Occipital lobe (tissue), 3 donors: ENCODE measurements at places on chromosomes 1 and 21. TPM values are rescaled to one million over a fixed set of nuclear protein-coding genes. Genes with fewer than 3 reads are reported as not detected.

COL11A1 gene
- total RNA-seq = 45.9 TPM

GRCh38 chr1:86822459-86822858 lies 91.5 kb downstream of the SELENOF start:
- DNase-seq = no peak

- no peak for DNase-seq
Observed at GRCh38 chr1:7425771-7426170, 345.3 kb upstream of the VAMP3 start.

MR1 gene
- 0.62 TPM for total RNA-seq

- no peak for DNase-seq
Observed at GRCh38 chr1:210003501-210003900, 65.5 kb downstream of the SYT14 start.

GRCh38 chr1:154871374-154871773 lies 1.3 kb upstream of the KCNN3 start:
- no peak for DNase-seq

GRCh38 chr1:225228871-225229303 lies 199.0 kb downstream of the LBR start:
- DNase-seq = no peak

DDR2 gene
- total RNA-seq = 7.5 TPM

DNA sequence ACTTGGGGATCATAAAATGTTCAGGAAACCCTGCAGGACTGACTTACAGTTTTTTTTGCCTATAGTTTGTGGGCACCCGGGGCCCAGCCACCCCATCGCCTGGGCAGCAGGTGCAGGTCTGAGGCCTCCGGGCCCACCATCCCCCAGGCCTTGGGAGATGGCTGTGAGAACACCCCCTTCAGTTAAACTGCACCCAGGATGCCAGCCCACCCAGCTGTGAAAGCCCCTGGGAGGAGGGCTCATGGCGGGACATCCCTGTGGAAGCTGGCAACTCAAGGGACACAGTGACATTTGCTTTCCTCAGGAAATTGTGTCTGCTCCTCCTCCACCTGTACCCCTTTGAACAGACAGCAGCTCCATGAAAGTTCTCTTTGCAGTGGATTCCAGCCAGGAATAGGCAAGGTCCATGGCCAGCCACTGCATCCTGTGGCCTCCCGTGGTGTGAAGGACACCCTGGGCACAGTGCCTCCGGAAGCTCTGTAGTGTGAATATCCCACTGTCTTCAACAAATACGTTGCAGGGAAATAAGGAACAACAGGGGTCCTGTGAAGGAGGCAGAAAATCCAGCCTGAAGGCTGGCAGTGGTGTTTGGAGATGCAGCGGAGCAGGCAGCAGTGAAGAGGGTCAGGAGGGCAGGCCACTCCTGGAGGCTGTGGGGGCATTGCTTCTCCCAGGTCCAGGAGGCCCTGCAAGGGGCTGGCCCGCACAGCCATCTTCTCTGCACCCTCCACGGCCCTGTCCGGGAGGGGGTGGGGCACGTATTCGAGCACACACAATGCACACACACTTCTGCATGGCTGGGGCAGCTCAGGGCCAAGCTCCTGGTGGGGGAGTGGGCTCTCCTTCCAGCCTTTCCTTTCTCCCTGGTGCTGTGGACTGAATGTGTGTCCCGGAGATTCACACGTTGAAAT lies 2.1 kb upstream of the OBSCN start:
- DNase-seq = no peak

FCRL4 gene
- not detected for total RNA-seq

LENEP gene
- total RNA-seq = 2.7 TPM

DNA sequence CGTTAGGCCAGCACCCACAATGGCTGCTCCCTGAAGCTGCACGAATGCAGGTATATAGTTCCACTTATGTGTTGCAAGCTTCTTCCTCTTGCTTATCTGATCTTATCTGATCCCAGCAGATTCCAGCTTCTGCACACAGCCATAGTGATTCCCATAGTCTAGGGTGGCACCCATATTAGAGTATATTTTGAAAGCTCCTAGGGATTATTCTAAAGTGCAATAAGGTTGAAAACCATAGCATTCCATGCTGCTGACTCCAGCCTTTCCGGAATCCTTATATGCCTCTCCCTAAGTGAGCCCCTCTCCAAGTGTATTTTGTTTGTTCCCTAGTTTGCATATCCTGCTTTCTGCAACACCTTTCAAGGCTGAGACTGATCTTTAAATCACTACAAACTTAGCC lies 432.0 kb downstream of the SETD4 start:
- DNase-seq = no peak

NGF gene
- total RNA-seq = 0.78 TPM

- DNase-seq = peak; percentile 5
Observed at GRCh38 chr1:111219557-111220286, 7.8 kb upstream of the CHI3L2 start.

DNA sequence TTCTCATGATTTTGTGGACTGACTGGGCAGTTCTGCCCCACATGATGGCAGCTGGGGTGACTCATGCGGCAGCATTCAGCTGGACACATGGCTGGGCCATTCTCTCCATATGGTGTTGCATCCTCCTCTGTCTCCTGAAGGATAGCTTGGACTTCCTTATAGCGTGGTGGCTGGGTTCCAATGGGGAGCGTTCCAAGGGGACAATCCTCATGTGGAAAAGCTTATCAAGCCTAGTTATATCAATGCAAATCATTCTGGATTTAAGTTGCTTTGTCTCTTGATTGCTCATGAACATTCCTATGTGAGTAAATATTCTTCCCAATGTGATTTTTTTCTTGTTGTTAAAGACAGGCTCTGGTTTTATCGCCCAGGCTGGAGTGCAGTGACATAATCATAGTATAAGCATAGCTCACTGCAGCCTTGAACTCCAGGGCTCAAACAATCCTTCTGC lies 13.2 kb upstream of the SLC2A1 start:
- no peak for DNase-seq

DNA sequence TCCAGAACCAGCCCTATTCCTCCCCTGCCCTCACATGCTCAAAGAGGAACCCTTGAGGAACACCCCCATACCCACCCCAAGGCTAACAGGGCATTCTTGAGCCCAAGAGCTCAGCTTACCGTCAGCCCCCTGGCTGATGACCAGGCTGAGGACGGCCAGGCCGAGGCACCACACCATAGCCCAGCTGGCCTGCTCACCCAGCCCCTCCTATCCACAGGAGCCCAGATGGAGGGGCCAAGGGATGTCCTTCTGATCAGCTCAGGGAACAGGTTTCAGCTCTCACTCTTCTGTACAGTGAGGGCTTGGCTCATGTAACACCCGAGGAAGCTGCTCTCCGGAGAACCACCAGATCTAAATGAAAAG lies 2.2 kb downstream of the IGSF9 start:
- DNase-seq = no peak

RGS4 gene
- 1.9 TPM for total RNA-seq

CFAP45 gene
- 0.47 TPM for total RNA-seq

DNA sequence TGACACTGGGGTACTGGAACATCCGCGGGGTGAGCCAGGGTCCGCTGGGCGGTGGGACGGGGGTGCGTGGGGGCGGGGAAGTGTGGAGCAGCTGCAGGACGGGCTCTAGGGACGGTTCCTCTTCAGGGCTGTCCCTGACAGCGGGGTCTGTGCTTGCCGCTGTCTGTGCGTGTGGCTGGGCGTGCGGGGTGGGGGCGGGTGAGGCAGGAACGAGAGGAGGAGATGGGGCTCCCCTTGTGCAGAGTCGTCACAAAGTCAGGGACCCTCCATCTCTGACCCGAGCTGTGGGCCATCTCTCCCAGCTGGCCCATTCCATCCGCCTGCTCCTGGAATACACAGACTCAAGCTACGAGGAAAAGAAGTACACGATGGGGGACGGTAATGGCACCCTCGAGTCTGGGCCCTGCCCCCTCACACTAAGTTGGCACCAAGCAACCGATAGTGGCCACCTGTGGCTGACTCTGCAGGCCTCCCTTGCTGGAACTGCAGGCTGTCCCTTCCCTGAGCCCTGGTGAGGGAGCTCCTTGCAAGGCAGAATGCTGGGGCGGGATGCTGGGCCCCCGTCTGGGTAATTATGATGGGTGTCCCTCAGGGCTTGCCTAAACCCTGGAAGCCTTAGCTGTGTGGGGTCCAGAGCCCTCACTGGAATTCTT lies 392 bp downstream of the GSTM2 start:
- DNase-seq = no peak

DNA sequence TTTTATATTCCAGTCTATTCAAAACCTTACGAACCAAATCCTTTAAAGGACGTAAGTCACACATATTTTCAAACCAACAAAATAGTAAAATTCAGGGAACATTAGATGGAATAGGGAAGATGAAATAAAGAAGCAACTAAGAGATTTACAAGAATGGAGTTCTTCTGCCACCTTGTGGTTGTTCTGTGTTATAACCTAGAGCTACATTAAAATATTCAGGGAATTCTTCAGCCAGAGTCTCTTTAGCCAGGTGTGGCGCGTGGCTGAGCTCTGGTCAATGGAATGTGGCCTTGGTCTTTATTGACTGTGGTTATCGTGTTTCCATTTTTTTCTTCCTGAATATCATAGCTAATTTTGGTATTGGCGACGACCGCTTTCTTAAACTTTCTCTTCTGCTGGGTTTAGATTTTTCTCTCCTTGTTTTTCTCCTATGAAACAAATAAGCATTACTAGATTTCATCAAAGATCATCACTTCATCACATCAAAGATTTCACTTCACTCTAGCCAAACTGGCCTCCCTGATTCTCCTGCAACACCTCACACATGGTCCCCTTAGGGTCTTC lies 221.3 kb downstream of the MRPL39 start:
- DNase-seq = no peak

FAM167B gene
- total RNA-seq = 2.0 TPM

DNA sequence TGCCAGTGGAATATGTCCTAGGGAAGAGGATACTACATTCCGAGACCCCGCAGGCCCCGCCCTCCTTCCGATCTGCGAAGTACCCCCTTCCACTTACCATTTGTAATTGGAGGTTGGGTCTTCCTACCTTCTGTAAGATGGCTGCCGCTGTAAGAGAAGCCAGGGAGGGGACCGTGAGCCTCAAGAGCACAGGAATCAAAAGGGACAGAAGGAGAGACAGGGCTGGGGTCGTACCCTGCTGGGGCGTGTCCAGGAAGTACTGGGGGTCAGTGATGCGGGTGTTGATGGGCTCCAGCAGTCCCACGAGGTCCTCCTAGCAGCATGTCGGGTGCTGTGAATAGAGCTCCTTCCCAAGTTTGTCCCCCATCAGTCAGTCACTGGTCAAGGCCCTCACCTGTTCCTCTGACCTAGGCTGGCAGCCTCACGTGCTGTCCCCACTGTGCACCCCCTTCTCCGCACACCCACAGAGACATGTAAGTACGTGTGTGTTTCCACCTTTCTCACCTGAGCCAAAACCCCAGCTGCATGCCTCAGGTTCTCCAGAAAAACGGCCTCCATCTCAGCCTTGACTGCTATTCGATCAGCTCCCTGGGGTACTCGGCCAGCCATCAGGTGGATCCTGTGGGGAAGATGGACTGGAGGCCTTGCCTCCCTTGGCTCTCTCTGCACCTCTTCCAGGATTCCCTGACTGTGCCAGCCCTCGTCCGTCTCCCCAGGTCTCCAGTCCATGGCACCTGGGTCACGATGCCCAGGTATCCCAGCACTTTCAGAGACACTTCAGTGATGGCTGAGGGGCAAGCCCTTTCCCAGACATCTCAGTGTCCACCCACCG lies 1.8 kb downstream of the HYI start:
- DNase-seq = no peak

SPATA17 gene
- 4.7 TPM for total RNA-seq

- no peak for DNase-seq
Observed at GRCh38 chr1:58864654-58865053, 80.8 kb upstream of the JUN start.

GRCh38 chr1:59692591-59692990 lies 122.2 kb upstream of the HOOK1 start:
- DNase-seq = no peak

GRCh38 chr1:72606216-72606810 lies 324.0 kb upstream of the NEGR1 start:
- no peak for DNase-seq

GRCh38 chr1:51421964-51422363 lies 91.6 kb upstream of the TTC39A start:
- DNase-seq = no peak

- peak; percentile 16 for DNase-seq
Observed at GRCh38 chr1:89987159-89987819, 7.6 kb upstream of the ZNF326 start.

DNA sequence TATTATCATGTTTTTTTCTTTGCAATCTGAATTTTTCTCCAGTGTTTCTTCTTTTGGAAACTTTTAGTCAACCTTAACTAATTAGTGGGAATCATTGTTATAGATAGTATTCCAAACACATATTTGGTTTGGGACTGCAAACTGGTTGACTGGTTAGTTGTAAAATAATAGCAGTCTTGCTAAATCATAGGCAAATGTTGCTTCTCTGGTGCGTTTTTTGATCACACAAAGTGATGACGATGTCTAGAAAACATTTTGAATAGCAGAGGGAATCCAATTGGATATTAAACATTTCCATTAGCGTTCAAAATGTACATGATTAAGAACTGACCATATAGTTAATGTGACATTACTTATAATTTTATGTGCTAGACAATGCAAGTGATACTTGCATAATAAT lies 4.5 kb downstream of the DNAJB4 start:
- no peak for DNase-seq

DNA sequence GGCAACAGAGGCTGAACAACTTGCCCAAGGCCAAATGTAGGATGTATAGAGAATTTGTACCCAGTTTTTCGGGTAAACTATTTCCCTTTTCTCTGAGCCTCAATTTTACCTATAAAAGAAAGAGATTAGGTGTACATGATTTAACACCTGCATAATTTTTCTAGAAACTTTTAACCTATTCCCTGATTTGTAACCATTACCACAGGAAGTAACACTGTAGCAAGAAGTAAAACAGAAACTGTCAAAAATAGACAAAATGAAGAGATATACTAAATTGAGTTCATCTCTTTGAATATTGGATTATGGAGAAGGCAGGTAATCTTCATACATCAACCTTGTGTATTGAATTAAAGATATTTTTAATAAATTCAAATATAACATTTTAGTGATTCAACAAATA lies 136.2 kb downstream of the ZC3H11B start:
- no peak for DNase-seq
